ENCODE measurements at places on chromosomes 12 and 14.

GRCh38 chr12:62693376-62694050, 226.9 kb downstream of the MON2 start:
- DNase-seq, result no peak

DNA sequence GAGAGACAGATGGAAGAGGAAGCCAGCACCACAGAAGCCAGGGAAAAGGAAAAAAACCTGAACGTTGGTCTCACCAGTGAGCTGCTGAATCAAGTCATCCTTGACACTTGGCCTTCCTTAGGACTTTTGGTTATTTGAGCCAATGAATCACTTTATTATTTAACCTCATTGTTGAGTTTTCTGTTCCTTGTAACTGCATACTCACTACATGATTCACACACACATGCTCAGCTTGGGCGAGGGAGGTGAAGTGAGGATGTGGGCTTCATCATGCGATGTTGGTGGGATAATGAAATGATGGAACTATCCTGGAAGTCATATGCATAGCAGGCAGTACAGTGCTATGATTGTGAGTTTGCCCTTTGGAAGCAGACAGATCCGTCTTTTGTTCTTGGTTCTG, 40.6 kb upstream of the RPH3A start:
- DNase-seq, result no peak

DNA sequence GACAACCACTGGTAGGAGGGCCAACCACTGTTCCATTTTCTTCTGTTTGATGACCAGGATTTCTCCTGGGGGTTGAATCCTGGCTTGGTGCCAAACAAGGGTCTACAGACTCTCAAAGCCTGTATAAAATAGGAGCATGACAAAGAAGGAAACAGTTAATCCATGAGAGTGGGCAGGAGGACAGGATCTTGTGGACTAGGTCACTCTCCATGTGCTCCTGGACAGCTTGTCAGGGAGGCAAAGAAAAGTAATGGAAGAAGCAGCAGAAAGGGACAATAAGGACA, 243.7 kb downstream of the AKAP6 start:
- no peak for DNase-seq

DNA sequence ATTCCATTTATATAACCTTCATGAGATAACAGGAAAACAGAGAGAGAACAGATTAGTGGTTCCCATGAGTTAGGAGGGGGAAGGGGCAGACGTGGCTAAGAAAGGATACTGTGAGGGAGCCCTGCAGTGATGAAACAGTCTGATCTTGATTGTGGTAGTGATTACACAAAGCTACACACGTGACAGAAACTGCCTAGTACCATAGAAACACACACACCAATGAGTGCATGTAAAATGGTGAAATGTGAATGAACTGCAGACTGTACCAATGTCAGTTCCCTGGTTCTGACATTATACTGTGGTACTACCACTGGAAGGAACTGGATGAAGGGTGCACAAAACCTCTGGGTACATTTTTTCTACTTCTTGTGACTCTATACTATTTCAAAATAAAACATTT, 36.9 kb downstream of the NRDE2 start:
- DNase-seq, result no peak

DNA sequence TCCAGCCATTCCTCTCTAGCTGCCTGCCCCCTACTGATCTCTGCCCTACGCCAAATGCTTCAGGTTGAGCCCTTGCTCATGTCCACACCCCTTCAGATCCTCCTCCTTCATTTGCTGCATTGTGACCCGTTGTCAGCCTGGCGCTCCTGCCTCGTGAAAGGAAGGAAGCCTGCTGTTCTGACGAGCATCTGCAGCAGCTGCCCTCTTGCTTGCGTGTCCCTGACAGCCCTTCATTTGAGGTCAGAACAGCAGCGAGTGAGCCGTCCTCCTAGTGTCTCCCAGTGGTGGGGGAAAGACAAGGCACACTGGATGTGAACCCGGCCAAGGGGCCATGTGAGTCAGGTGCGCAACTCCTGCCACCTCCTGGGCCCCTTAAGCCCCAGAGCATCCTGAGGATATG, 3.0 kb upstream of the PIANP start:
- DNase-seq, result no peak

- peak; percentile 67 for DNase-seq
Observed at GRCh38 chr12:119804011-119804641, 73.0 kb downstream of the CIT start.

DNA sequence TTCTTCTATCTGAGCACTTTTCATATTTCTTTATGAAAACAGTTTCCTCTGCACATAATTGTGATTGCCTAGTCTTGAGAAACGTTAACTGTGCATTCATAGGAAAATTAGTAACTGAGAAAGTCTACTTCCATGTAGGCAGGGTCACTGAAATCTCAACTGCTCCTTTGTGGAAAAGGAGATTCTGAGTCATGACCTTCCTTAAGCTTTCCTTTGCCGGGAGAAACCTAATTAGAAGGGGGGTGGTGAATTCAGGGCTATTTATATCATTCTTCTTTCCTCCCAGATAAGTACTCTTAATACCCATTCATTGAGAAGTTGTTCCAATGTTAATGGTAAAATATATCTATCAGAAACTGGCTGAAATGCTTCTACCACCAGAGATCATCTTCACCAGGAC, 751.0 kb upstream of the TMEM132C start:
- no peak for DNase-seq

DNA sequence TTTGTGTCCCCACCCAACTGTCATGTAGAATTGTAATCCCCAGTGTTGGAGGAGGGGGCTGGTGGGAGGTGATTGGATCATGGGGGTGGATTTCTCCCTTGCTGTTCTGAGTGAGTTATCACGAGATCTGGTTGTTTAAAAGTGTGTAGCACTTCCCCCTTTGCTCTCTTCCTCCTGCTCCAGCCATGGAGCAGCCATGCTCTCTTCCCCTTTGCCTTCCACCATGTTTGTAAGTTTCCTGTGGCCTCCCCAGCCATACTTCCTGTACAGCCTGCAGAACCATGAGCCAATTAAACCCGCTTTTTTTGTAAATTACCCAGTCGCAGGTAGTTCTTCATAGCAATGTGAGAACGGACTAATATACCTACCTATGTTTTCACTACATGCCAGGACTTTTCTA, 2.6 kb upstream of the POC1B start:
- DNase-seq, result no peak

GRCh38 chr14:60346706-60347105, 97.7 kb downstream of the PPM1A start:
- DNase-seq, result no peak

DNA sequence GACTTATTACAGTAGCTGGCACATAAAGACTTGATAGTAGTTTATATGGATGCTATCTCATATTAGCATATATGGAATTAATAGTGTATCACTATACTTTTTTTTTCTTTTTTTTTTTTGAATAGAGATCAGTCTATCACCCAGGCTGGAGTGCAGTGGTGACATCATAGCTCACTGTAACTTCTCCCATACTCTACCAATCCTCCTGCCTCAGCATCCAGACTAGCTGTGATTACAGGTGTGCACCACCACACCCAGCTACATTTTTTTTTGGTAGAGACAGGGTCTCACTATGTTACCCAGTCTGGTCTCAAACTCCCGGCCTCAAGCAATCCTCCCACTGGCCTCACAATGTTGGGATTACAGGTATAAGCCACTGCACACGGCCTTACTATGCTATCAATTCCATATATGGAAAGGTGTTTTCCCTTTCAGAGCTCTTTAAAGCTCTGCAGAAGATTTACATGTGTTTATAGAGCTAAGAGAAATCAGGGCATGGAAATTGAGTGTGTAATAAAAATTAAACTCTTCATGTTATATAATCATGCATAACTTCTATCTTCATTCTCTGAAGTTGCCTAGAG, 1.8 kb upstream of the TBK1 start:
- DNase-seq, result no peak

DNA sequence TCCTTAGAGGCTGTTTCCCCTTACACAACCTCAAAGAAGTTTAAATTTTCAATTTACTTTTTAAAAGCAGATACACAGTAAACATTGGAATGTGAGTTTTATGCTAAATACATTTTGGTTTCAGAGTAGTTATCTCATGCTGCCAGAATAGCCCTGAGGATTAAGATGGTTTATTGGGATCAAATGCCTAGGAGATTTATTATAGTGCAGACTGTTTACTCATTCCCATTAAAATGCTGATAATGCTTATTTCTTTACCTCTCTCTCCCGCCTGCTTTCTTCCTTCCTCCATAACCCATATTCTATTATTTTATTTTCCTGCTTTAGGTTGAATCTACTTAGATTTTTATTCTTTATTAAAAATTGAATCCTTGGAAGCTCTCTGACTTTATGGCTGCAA, 340.2 kb downstream of the DIO2 start:
- DNase-seq, result no peak

DNA sequence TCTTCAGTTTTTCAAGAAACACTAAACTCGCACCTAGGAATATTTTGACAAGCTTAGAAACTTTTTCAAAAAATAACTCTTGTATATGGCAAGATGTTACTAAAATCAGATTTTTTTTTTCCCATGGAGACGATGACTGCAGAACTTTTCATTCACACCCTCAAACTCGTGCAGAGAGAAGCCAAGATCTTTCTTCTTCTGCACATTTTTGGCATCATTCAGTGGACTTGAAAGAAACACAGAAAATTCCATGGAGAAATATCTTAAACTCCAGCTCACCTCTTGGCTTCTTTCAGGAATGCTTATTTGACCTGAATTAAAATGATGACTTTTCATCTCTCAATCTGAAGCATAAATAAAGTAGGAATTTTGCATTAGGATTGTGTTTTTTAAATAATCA, 919.4 kb downstream of the NRXN3 start:
- no peak for DNase-seq

DNA sequence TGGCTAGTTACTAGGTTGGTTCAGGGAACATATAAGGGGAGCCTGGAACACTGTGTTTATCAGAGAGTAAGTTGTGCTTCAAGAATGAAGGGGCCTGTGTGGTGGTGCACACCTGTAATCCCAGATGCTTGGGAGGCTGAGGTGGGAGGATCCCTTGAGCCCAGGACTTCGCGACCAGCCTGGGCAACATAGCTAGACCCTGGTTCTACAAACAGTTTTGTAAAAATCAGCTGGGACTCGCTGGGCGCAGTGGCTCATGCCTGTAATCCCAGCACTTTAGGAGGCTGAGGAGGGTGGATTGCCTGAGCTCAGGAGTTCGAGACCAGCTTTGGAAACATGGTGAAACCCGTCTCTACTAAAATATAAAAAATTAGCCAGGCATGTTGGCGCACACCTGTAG, 42.1 kb upstream of the GPR132 start:
- DNase-seq, result no peak

DNA sequence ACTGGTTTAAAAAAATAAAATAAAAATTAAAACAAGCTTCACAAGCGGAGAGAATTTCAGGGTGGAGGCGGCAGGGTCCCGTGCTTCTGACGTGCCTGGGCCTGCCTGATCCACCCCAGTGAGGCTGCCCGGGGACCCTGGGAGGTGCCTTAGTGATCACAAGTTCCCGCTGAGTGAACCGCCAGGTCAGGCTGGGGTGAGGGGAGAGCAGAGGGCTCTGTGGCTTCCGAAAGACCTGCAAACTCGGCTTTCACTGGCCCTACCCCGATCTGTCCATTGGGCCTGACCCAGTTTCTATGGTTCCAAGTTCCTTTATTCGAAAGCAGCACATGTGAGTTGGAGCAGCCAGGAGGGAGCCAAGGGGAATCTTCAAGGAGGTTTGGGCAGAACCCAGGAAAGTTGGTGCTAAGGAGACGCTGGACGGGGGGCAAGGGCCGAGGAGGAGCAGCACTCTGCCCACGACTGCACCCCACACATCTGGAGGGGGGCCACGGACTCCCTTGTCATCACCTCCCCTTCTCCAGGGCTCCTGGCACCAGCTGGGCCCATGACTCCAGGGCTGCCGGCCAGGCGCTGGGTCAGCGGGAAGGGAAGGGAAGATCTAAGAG, 12.9 kb downstream of the MMP14 start:
- DNase-seq, result no peak

- no peak for DNase-seq
Observed at GRCh38 chr14:61444215-61444768, 122.9 kb downstream of the PRKCH start.

GRCh38 chr12:55818140-55818728, 393 bp downstream of the ORMDL2 start:
- no peak for DNase-seq

DNA sequence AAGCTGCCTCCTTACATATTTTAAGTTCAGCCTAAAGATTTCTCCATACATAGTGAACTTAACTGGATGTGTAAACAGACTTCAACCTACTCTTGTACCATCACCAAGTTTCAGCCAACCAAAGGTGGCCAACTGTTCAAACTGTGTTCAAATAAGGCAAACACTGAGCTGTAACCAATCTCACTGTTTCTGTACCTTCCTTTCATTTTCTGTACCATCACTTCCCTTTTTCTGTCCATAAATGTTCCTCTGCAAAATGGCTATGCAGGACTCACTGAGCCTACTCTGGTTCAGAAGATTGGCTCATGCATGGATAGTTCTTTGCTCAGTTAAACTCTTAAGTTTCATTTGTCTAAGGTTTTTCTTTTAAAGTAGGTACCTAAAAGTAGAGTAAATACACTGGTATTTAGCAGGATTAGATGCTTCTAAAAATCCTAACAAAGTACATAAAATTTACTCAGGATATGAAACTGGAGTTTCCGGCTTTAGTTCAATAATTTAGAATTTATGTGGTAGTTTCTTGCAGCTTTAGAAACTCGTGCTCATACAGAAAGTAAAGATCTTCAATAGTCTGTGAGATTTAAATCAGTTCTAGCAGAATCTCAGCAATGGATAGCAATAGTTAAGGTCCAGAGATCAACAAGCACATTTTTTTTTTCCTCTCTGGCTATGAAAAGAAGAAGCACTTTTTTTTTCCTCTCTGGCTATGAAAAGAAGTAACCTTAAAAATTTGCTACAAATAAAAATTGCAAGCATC, 282.0 kb upstream of the PPFIA2 start:
- DNase-seq, result no peak

GRCh38 chr14:29927376-29928116, at the start of gene PRKD1:
PRKD1 (minus strand) TSS chr14:29927847.
- DNase-seq, result peak; percentile 39

DNA sequence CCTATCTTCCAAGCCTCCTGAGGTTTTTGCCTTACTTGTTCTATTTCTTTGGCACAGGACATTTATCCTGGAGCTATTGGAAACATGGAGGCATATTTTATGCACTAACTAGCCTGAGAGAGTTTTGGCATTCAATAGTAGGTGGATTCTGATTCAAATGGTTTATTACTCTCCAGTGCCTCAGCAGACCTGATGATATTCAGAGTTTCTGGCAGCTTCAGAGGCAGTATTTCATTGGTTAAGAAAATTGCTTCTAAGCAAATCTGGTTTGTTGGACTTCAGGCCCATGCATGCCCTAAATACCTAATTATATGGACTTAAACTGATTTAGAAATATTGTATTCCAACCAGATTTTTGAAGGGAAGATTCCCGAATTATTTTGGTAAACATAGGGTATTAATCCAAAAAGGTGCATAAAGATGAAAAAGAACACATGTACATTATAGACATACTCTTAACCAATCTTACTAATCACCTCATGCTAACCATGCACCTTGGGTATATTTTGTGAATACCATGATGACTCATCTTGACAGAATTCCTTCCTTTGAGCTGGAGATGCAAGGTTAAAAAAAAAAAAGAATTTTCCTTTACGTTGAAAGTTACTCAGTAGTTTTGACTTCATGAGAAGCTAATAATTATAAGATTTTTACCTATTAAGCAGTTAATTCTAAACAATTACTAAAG, 44.3 kb upstream of the KTN1 start:
- DNase-seq, result no peak

GRCh38 chr12:119740830-119741229, 72.9 kb downstream of the PRKAB1 start:
- DNase-seq, result no peak

GRCh38 chr12:113577464-113578129, 105.9 kb upstream of the LHX5 start:
- no peak for DNase-seq

GRCh38 chr12:108860443-108860842, 3.1 kb upstream of the SSH1 start:
- DNase-seq, result no peak
